ENCODE measurements at places on chromosomes 6 and 20.

- DNase-seq: no peak
Measured at GRCh38 chr6:134482593-134483270, 164.8 kb upstream of the SGK1 start.

DNA sequence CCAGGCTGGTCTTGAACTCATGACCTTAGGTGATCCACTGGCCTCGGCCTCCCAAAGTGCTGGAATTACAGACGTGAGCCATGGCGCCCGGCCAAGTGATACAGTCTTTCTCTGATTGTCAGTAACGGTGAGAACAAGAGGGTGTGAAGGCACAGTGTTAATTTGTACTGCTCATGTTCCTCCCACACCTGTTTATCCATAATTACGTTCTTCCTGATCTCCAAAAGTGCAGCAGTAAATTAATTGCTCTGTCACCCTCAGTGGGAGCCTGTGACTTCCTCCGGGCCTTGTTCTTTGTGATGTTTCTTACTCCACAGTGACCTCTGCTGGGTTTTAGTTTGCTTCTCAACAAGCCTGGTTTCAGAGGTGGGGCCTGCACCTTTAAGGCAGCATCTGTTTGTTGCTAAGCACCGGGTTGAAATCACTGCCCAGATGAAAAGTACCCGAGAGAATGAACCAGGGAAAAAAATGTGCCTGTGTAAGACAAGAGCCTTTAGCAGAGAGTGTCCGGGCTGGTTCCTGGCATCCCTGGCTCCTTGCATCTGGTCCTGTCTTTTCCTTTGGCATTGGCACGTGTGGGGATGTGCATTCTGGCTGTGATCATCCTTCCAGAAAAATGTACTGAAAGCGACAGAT lies 89.1 kb upstream of the CLDN20 start:
- peak; percentile 90 for DNase-seq

DNA sequence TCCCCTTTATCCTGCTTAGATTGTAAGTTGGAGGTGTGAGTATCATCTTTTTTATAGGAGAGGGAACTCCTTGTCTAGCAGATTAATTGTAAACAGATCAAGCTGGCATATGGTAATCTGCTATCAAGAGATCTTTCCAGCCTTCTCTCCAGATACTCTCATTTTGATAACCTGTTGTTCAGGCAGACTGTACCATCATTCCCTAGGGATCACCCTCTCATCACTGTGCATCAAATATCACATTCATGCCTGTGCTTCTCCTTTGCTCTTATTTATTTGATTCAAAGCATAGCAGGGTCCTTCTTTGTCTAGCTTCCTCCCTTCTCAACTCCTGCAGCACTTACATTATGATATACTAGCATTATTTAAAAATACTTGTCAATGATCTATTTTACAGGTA lies 73.8 kb downstream of the LRRC1 start:
- DNase-seq: no peak

- no peak for DNase-seq
Measured at GRCh38 chr20:59402681-59403080, 102.3 kb downstream of the EDN3 start.

DNA sequence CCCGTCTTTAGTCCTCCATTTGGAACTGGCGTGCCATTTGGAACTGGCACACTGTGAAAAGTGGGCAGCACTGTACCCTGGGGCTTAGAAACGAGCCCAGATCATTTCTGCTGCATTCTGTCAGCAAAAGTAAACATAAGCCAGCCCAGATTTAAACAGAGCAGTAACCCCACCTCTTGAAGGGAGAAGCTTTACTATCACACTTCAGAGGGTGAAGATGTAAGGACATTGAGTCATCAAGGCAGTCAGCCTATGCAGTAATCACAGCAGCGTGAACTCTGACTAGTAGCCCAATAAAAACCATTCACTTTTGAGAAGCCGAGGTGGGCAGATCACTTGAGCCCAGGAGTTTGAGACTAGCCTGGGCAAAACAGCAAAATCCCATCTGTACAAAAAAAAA lies 216.9 kb downstream of the EYA2 start:
- DNase-seq: no peak

GRCh38 chr6:99276747-99277146 lies 72.7 kb downstream of the FAXC start:
- DNase-seq: no peak

- peak; percentile 54 for DNase-seq
Measured at GRCh38 chr20:36754656-36755222, 8.8 kb upstream of the NDRG3 start.

- DNase-seq: no peak
Measured at GRCh38 chr6:117908246-117909068, 1.4 kb downstream of the SLC35F1 start.

DNA sequence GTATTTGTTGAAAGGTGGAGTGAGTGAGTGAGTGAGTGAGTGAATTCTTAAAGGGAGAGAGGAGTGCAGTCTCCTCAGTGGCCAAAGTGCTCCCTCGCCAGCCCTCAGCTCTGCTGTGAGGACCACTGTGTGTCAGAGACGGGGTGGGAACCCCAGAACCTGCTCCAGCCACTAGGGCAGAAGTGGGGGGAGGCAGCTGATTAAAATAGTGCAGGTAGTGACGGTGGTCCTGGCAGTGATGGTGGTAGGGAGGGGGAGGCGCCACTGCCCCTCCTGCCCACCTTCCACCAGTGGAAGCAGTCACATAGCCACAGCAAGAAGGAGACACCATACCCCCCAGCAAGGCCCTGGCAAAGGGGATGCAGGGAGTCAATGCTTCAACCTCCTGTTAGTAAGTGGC lies 133.5 kb downstream of the PHACTR3 start:
- DNase-seq: no peak

DNA sequence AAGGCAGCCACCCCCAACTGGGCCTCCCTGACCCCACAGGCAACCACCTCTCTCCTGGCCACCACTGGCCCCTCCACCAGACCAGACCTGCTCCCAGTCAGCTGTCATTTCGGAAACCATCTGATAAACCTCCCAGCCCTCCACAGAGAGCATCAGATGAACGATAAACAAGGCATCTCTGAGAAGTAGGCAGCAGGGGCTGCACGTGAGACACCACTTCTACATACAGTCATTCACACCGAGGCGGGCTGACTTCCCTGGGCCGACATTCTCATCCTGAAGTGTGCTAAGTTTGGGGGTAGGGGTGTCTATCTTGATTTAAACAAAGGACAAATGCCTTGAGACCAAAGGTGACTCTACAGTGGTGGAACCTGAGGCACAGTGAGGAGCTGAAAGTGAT lies 13.8 kb downstream of the CPNE5 start:
- no peak for DNase-seq

DNA sequence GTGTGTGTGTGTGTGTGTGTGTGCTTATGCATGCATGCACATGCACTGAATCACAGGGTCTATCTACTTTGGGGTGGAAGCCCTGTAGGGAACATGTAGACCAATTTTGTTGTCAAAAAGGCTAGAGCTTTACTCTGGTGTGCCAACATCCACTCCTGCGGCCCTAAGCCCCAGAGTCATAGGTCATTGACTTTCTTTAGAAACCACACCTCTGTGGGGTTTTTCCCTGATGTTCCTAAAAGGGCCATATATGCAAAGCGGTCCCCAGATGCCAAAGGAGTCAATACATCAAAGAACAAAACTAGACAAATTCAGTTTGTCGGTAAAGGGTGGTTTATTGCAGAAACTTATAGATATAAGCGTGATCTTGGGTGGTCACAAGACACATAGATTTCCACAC lies 29.8 kb upstream of the SLC2A12 start:
- no peak for DNase-seq

- no peak for DNase-seq
Measured at GRCh38 chr6:50826037-50826761, 7.5 kb downstream of the TFAP2B start.

DNA sequence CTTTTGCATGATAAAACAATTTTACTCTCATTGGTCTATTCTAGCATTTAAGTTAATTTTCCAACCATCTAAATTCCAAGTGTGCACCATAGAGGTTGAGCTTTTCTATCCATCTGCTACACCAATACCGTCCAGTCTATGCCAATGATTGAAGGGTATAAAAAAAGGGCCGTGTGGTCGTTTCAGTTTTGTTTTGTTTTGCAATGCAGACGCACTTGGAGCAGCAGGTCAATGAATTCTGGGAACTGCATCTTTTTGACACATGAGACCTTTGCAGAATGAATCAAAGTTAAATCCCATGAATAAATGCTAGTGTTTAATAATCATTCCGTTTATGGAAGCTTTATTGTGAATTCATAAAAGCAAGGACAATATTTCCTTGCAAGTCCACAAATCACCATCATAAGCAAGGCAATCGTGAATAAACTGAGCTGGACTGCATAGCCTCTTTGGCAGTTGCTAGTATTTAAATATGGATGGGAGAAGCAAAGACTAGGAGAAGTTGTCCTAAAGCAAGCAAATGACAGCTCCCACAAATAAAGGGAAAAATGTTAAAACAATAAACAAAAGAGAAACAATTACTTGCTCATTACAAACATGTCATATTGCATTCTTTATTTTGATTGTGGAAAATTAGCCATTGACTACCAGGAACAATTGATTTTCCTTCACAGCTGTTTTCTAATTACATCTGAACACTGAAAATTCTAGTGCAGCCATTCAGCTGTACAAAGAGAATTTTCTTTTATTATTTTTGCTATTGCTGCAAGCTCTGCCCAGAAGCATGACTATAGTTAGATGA lies 649.7 kb upstream of the GJE1 start:
- DNase-seq: peak; percentile 15

DNA sequence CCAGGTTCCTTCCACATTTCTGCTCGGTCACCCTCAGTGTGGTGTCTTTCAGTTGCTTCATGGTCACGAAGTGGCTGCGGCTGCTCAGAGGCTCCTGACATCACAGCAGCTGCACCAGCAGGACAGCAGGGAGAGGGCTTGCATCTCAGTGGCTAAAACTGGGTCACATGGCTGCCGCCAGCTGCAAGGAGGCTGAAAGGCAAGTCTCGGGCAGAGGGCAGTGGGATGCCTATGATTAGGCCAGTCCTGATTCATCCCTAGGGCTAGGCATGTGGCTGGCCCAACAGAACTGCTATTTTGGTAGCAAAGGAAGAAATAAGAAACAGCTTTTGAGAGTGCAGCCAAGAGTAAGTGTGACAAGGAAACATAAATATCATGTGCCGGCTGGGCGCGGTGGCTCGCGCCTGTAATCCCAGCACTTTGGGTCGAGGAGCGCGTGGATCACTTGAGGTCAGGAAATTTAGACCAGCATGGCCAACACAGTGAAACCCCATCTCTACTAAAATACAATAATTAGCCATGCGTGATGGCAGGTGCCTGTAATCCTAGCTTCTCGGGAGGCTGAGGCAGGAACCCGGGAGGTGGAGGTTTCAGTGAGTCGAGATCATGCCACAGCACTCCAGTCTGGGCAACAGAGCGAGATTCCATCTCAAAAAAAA lies 46.6 kb downstream of the RBM38 start:
- no peak for DNase-seq

- DNase-seq: no peak
Measured at GRCh38 chr20:2237059-2237458, 58.7 kb upstream of the TGM3 start.

DNA sequence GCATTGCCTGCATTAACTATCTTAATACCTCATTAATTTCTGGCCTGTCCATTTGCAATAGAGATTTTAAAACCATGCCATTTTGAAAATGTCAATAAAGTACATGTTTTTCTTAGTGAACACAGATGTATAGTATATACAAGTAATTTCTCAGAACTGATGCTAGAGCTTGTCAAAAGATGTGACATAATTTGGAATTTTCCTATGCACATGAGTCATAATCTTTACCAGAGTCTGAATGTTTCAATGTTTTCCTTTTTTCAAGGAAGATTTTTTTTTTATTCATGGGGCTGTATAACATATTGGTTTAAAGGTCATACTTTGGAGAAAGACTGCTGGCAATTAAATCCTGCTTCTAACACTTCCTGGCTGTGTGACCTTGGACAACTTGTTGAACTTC lies 1347.5 kb upstream of the ADGRB3 start:
- no peak for DNase-seq

DNA sequence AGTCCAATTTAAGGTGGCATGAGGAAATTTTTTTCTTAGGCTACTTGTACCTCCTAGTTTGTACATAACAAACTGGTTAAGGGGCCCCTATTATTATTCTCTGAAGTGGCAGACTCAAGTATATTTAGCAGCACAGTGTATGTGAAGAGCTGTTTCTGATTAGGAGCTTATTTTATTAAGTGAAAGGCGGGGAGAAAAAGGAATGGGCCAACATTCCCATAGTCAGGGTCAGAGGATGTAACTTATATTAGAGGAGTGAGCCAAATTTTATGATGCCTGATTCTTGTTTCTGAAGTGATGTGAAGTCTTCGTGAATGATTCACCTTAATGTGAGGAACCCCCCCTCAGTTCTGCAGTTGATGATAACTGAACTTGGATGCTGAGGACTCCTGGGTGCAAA lies 2.8 kb downstream of the HECA start:
- DNase-seq: no peak

GRCh38 chr6:16578695-16579285 lies 182.5 kb downstream of the ATXN1 start:
- no peak for DNase-seq

DNA sequence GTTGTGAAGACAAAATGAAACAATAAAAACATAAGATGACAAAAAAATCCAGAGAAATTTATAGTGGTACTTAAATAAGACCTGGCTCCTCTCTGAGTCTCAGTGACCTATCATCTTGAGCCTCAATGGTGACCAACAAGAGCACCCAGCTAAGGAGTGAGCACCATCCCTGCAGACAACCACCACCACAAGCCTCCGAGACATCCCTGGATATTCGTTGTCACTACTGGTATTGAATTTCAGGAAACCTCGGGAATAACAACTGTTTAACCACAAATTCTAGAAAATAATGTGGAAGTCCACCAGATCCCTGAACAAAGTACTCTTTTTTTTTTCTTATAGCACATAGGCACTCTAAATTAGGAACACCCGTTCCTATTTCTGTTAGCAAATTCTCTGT lies 32.2 kb upstream of the ADGRF5 start:
- no peak for DNase-seq

DNA sequence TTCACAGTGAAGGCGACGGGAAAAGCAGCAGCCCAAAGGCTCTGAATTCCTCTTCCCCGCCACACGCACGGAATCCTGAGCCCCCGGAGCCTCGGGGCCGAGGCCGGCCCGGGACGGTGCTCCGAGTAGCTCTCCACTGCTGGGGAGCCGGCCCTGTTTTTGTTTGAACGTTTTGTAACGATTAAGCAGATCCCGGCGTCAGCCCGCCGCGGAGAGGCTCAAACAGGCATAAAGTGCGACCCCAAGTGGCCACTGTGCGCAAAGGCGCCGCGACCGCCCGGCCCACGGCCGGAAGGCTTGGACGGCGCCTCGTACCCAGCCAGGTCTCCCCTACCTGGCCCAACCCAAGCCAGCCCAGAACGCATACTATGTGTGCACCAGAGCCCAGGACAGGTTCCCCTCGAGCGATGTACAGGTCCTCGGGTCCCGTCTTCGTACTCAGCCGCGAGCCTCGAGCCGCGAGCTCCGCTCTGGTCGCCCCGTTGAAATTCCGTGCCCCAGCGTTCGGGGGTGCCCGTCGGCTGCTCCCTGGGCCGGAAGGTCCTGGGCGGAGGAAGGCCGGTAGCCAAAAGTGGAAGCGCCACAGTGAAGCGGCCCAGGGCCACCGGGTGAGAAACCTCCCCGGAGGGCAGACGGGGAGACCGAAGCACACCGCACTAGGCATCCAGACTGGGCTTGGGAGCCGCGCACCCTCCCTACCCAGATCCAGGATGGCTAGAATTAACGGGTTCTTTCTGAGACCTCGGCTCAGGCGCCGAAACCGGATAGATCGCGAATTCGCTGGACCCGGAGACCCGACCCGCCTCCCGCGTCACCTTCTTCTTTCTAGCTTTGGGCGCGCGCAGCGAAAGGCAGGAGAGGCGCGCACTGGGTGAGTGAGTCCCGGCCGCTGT lies 1.2 kb upstream of the MAFB start:
- DNase-seq: peak; percentile 87

- no peak for DNase-seq
Measured at GRCh38 chr6:68237205-68237604, 397.9 kb upstream of the ADGRB3 start.

GRCh38 chr6:6798448-6798860 lies 209.9 kb downstream of the LY86 start:
- peak; percentile 86 for DNase-seq
